ENCODE measurements at places on chromosomes 5 and 9.

- DNase-seq, result no peak
Observed at GRCh38 chr5:10521466-10522223, 42.2 kb upstream of the ANKRD33B start.

DNA sequence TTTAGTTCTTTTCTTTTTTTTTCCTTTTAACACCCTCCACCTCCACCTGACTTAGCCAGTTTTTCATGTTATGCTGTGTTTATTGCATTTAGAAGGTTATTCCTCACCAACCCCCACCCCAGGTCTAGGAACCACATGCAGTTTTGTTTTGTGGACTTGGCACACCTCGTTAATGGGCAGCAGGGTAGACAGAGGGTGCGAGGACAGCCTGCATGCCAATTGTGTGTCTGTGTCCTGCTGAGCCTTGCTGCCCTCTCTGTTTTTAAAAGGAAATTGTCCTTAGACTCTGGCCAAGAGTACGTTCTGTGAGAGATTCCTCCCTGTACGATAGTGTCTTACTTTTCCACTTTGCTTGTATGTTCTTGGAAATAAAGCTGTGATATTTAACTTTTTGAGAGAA lies 13.9 kb downstream of the PIK3R1 start:
- DNase-seq, result no peak

DNA sequence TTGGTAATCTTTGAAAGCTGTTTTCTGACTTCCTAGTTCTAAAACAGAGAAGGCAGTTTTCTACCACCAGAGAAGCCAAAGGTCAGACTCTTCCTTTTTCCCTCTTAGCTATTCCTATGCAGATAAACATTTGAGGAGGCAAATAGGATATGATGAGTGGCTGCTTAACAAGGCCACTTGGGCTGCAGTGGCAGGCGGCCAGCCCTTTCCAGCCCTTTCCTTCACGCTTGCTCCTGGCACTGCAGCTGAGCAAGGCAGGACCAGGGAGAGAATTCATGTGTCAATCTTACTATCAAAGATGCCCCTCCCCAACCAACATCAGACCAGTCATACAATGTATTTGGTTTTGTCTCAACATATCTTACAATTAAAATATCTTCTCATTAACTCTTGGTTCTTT lies 36.8 kb upstream of the RNF38 start:
- DNase-seq, result no peak

DNA sequence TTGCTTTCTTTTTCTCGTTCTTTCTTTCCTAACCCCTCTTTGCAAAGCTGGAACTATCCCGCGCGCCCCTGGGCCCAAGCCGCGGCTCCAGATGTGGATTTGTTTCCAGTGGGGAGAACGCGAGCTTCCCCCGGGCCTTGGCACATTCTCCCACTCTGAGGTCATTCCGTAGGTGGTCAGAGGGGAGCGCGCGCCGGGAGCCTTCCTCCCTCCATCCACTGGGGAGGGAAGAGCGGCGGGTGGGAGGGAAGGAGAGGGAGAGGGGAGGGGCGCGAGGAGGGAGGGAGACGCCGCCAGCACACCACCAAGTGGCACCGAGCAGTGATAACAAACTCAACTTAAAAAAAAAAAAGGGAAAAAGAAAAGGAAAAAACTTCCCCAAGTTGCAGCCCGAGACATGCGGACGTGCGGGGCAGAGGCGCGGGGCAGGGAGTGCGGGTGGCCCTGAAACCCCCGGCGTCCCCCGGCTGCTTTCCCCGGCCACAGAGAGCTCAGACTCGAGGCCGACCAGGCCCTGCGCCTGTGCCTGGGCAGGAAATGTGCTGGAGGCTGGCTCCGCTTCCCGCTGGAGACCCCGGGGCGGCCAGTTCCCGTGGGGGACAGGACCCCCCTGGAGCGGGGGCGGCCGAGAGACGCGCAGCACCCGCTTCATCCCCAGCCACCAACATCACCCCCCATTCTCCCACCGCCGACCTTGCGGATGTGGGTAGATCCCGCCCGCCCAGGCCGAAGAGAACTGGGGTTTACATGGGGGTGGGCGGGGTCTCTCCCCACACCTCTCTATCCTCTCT lies 3.1 kb downstream of the IER5L start:
- peak; percentile 44 for DNase-seq

GRCh38 chr5:139675213-139675612 lies 27.1 kb downstream of the CXXC5 start:
- DNase-seq, result no peak

- DNase-seq, result no peak
Observed at GRCh38 chr5:54251981-54252380, 58.4 kb downstream of the ARL15 start.

DNA sequence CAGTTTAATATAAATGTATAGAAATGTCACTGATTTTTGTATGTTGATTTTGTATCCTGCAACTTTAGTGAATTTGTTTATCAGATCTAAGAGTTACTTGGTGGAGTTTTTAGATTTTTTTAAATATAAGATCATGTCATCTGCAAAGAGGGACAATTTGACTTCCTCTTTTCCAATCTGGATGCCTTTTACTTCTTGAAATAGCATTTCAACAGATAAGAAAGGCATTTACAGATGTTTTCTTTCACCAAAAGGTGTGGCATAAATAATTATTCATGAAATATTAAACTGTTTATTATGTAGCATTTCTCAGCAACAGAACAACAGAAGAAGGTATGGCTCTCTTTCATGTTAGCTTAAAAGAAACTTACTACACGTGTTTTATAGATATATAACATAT lies 34.9 kb upstream of the NIPBL start:
- DNase-seq, result no peak

GRCh38 chr5:14775857-14776256 lies 95.7 kb downstream of the ANKH start:
- DNase-seq, result no peak

DNA sequence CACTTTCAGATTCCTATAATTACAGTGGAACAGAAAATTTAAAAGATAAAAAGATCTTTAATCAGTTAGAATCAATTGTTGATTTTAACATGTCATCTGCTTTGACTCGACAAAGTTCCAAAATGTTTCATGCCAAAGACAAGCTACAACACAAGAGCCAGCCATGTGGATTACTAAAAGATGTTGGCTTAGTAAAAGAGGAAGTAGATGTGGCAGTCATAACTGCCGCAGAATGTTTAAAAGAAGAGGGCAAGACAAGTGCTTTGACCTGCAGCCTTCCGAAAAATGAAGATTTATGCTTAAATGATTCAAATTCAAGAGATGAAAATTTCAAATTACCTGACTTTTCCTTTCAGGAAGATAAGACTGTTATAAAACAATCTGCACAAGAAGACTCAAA lies 29.5 kb downstream of the ZFYVE16 start:
- DNase-seq, result no peak

DNA sequence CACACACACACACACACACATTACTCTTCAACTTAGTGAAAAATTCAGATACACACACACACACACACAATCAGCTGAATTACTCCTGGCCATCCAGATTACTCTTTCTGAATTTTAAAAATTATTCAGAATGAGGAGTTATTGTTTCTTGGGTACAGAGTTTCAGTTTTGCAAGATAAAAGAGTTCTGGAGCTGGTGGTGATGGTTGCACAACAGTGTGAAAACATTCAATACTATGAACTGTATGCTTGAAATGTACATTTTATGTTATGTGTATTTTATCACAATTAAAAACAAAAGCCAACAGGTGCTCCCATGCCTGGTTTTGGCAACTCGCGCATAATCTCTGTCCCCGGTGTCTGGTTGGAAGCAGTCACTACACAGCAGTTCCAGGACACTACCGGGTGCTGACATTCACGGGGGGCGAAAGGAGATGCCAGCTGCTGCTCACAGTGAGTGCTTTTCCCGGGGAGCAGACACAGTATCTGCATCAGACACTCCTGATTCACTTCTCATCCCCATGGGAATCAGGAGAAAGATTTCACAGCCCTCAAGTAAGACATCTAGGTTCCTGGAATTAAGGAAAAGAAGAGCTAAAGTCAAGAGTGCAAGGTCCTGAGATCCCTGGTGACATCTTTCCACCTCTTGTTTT lies 55.7 kb downstream of the LHFPL2 start:
- no peak for DNase-seq

DNA sequence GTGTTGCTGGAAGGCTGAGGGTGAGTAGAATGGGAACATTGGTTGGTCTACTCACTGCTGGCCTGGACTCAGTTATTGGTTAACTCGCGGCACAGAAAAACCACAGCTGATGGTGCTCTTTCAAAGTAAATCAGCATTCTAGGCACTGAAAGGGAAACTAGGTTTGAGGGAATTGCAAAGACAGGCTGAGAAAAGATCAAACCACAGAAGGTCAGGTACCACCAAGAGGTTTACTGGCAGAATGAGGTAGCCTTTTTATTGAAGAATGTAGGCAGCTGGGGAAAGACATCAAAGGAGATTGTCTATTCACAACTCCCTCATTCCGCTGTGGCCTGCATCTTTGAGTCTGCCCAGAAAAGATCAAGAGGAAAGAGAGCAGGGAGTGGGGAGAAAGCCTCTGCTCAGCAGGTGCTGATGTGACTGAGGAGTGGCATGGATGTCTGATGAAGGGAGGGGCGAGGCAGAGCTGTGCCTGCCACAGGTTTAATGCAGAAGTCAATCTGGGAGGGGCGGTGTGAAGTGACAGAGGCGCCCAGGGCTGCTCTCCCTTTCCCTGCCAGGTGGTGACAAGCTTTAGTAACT lies 255.5 kb downstream of the MAN2A1 start:
- DNase-seq, result no peak

GRCh38 chr5:135013947-135014570 lies 20.0 kb downstream of the PITX1 start:
- DNase-seq, result no peak

GRCh38 chr5:88606173-88606572 lies 276.8 kb downstream of the MEF2C start:
- no peak for DNase-seq

DNA sequence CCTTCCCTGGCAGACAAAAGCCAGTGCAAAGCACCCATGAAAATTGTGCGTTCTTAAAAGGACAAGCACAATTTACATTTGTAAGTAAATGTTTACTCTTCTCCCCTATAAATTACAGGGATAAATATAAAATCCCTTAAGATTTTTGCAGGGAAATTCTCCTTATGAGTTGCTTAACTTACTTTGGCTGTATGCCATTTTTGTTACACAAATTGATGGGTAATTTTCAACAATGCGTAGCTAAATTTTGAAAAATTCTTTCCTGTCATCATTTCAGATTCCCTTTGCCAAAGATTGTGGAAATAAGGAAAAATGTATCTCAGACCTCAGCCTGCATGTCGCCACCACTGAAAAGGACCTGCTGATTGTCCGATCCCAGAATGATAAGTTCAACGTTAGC lies 64.2 kb upstream of the ITGA2 start:
- no peak for DNase-seq

- no peak for DNase-seq
Observed at GRCh38 chr5:76351577-76351976, 51.5 kb upstream of the IQGAP2 start.

GRCh38 chr9:16370647-16371046 lies 499.8 kb downstream of the BNC2 start:
- DNase-seq, result no peak

DNA sequence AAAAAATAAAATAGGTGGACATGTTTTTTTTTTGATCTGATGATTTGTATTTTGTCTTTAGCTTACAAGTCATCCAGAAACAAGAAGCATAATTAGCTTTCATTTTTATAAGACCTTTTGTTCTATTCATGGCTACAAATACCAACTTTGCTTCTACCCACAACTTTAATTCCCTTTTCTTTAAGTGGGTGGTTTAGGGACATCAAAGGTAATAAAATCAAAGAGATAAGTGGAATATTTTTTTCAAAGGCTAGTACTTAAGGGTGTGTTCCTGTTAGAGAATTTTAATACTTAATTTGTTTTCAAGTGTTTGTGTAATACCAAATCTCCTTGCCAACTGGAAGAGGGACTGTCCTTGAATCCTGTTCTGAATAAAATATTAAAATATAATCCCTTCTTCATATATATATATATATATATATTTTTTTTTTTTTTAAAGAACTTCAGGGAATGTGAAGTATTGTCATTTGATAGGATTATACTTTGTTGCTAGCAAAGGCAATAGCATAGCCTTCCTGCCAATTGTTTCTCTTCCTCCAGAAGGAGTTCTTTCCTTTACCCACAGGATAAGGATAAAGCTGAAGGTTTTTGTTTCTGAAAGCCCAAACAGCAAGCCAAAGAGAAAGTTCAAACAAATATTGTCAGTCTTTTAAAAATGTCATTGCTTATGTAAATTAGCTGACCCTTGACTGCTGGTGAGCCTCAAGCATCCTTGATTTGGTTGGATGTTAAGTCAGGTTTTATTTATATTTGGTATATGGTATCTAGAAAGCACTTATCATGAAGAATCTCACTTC lies 108.9 kb downstream of the PAM start:
- DNase-seq, result no peak

DNA sequence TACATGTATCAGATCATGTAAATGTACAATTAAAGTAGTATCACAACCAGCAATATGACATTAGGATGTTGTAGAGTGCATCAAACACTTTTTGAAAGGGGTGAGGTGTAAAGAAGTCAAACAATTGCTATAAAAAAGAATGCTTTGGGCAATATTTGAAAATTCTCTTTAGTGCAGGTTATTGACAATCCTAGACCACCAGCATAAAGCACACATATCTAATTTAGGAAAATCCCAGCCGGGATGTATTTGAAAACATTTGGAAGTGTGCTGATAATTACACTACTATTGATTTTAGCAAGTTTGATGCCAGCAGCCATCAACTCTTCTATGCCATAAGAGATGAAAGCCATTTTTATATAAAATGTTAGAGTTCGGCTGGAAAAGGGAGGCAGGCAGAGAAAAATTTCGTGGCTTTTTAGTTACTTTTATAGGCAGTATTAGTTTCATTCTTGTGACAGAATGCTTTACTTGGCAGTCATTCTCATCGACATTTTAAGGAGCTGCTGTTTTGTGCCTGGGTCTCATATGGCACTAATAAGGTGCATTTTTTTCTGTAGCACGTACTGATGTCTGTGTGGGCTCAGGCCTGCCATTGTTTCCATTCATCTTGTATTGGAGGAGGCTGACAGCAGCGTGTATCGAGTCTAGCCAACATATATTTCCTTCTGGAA lies 285.7 kb downstream of the AOPEP start:
- no peak for DNase-seq

GRCh38 chr5:112546946-112547592 lies 128.0 kb upstream of the EPB41L4A start:
- no peak for DNase-seq

GRCh38 chr9:13688223-13688989 lies 408.9 kb upstream of the MPDZ start:
- no peak for DNase-seq

- no peak for DNase-seq
Observed at GRCh38 chr5:3605298-3606010, 9.8 kb downstream of the IRX1 start.

DNA sequence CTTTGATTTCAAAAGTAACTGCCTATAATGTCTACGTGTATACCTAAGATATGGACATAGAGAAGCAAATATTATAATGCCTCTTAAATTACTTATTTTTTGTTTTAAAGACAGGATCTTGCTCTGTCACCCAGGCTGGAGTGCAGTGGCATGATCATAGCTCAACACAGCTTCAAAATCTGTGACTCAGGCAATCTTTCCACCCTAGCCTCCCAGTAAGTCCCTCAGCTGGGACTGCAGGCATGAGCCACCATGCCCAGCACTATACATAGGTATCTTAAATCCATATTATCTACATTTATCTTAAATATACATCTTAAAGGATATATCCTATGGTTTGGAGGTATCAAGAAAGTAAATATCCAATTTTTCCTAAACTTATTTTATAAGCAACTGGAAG lies 261.2 kb downstream of the ARL15 start:
- DNase-seq, result no peak

GRCh38 chr9:1794547-1795270 lies 220.4 kb upstream of the SMARCA2 start:
- no peak for DNase-seq
